Hematopoietic multipotent progenitor cell (in vitro differentiated cells): ENCODE measurements at places on chromosomes 5 and 9.

GRCh38 chr5:173888473-173889131 is 453 bp downstream of the CPEB4 start:
- peak; percentile 10 for DNase-seq

- DNase-seq, result peak; percentile 90
These were observed at the start of gene EXOSC3 for GRCh38 chr9:37784616-37785483. Gene EXOSC3 (minus strand): TSS chr9:37785064. CDS start chr9:37785044, 20 bp downstream.

DNA sequence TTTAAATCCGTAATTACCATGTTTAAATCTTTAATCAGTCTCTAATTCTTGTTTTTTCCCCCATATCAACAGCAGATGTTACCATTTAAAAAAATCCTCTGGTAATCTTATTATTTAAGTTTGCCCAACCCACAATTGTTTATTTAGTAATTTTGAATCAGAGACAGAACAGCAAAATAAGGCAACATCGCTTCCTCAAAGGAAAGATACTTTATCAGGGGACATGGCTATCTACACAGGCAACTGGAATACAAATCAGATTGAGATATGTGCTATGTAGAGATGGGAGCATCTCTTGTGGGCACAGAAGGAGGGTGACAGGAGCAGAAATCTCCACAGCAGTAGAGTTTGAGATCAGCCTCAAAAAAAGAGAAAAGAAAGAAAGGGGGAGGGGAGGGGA is 674.4 kb downstream of the SEMA5A start:
- no peak for DNase-seq

DNA sequence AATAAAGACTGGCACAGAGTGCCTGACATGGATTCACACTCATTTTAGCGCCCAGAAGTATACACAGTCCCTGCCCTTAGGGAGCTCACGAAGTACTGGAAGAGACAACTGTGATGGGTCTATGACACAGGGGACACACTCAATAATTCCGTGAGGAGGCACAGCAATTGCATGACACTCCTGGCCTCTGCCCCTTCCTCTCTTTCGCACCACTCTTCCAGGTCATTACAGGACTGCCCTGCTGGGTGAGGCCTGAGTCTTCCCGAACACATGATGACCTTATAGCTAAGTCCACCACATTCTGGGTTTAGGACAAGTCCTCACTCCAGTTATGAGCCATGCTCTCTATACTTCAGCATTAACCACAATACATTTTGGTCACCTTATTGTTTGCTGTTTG is 134.7 kb downstream of the GNA14 start:
- DNase-seq, result no peak

- no peak for DNase-seq
These were observed 34.9 kb upstream of the SYK start for GRCh38 chr9:90766731-90767130.
